ENCODE measurements at places on chromosomes 16 and 17.

- DNase-seq, result no peak
Observed at GRCh38 chr16:66539623-66540469, 10.1 kb downstream of the TK2 start.

DNA sequence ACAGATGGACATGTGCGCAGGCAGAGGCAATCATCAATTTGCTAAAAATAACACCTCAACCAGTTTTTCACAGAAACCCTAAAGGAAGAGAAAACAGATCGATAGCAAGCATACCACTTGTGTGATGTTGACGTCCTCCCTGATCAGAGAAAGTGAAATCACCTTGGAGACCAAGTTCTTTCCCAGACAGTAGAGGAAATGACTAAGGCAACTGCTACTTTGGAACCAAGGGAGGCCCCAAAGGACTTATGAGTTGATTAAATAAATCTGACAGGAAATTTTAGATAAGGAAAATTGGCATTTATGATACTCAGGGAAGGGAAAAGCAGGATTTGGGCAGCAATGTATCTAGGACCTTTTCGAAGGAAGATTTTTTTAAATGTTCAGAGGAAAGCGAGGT lies 267.1 kb upstream of the ASIC2 start:
- DNase-seq, result no peak

DNA sequence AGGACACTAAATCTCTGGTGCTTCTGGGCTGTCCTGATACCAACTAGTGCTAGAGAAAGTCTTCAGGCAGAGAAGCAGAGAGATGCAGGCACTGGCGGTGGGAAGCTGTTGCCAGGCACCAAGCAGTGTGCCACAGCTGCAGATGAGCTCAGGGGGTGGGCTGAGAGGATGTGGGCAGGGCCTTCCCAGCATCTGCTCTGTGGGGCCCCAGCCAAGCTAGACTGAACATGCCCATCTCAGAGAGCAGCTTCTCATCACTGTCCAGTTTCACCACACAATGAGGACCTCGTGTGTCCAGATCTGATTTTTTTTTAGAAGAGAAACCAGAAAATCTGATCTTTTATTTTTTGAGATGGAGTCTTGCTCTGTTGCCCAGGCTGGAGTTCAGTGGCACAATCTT lies 17.1 kb downstream of the PSKH1 start:
- no peak for DNase-seq

DNA sequence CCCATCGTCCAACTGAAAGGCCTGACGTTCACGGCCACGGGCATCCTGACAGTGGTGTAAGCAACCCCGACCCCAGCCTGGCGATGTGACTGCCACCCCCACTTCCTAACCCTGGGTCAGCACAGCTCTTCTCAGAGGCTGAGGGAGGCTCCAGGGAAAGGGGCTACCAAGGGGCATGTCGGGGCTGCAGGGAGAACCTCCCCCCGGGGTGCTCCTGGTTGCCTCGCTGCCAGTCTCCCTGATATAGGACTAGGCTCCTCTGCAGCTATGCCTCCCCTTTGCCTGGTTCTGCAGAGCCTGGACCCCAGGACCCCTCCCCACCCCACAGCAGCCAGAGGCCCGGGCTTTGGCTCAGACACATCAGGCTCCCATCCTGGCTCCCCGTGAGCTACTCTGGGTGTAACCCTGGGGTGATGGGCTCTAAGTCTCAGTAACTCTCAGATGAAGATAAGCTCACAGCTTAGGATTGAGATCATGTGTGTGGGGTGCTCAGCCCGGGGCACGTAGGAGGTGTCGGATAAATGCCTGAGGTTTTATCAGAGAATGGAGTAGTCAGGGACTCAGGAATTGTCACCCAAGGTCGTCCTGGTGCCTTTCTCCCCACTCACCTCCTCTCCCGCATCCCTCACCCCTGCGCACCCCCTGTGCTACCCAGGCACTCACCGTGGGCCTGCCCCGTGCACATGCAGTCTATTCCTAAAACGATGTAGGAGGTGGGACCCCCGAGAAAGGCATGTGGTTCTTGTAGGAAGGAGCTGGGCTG lies 10.6 kb downstream of the ITGAD start:
- no peak for DNase-seq

GRCh38 chr17:73718912-73719311 lies 74.7 kb upstream of the SDK2 start:
- DNase-seq, result no peak

DNA sequence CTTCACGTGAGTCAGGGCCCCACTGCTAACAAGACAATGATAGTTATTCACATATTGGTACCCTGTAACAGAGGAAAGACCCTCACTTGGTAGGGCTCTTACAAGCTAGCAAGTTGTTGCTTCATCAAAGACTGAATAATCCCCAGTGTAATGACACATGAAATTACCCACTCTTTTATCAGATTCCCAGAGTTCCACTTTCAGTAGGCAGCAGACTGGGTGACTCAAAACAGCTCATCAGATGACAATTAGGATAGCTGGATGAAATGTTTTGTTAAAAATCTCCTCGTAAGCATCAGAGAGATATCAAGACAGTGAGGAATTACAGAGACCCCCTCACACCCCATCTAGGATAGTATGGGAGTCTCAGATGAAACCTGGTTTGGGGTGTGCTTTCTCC lies 6.8 kb upstream of the OR1E2 start:
- no peak for DNase-seq

DNA sequence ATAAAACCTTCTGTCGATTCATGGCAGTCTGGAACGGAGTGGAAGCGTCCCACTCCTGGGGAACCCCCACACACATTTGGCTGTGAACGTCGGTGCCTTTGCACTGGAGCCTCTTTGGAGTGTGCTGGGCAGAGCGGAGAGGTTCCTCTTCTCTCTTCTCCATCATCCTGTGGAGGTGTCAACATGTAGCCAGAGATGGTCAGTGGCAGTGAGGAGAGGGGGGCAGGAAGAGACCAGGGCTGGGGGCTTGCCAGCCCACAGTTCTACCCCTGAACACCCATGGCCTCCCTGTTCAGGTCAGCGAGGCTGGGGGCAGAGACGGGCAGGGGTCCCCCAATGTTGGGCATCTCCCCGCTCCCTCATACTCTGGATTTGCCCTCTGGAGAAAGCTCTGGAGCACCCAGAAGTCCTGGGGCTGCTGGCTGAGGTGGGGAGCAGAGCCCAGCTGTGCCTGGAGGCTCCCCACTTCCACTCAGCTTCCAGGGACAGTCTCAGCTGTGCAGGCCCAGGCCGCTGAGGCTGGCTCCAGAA lies 223.7 kb downstream of the SEC14L1 start:
- DNase-seq, result no peak

DNA sequence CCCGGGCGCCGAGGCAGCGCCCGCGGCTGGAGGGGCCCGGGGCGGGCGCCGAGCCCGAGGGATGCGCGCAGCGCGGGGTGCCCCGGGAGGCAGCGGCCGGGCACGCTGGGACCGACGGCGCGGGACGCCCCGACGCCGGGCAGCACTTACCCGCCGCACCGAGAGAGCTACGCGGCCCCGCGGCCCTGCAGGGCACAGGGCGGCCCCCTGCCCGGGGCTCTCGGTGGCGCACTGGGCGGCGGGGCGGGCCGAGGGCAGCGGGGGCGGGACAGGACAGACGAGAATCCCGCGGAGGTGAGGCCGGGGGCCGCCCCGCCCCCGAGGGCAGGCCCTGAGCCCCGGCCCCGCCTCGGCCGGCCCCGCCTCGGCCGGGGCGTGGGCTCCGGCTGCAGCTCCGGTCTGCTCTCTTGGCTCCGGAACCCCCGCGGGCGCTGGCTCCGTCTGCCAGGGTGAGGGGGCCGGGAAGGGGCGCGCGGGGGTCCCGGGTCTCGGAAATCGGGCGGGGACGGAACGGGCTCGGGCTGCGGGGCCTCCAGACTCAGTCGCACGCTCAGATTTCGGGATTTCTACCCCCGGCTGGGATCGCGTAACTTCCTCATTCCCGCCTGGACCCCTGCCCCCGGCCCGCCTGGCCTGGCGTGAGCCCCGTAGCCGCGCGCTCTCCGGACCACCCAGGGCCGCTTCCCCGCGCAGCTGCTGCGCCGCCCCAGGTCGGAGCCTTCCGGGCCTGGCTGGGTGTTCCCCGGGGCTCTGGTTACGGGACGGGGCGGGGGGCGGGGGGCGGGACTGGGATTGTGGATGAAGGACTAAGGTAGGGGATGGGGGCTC lies at the start of gene PLD2:
Gene PLD2 (plus strand): TSS at position 376 of the 828 bp plus-strand sequence. CDS start 621 bp downstream, outside the sequence.
- peak; percentile 100 for DNase-seq

DNA sequence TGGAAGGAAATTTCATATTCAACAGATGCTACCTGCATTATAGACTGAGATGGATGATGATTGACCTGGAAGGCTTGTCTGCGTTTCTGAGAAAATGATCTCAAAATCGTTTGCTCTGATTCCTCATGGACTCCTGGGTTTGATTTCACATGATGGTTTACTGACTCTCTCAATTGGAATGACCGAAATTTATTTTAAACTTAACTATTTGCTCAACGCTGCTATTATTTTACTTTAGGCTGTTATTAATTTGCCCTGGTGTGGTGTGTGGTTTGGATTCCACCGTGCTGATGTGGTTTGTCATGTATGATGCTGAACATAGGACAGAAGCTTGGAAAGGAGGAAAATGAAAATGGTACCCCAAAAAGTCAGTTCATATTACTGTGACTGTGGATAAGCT lies 37.3 kb upstream of the ELAC2 start:
- no peak for DNase-seq

DNA sequence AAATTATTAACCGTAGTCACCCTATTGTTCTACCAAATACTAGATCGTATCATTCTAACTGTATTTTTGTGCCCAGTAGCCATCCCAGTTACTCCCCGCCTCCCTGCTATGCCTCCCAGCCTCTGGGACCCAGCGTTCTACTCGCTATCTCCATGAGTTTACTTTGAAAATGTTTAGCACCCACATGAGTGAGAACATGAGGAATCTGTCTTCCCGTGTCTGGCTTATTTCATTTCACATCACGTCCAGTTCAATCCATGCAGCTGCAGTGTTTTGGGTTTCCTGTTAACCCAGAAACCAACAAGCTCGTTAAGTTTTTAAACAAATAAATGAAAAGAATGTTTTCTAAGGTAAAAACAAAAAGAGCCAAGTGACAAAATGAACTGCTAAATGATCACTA lies 82.1 kb downstream of the VPS53 start:
- no peak for DNase-seq

- no peak for DNase-seq
Observed at GRCh38 chr16:81513204-81514040, 68.8 kb downstream of the CMIP start.

DNA sequence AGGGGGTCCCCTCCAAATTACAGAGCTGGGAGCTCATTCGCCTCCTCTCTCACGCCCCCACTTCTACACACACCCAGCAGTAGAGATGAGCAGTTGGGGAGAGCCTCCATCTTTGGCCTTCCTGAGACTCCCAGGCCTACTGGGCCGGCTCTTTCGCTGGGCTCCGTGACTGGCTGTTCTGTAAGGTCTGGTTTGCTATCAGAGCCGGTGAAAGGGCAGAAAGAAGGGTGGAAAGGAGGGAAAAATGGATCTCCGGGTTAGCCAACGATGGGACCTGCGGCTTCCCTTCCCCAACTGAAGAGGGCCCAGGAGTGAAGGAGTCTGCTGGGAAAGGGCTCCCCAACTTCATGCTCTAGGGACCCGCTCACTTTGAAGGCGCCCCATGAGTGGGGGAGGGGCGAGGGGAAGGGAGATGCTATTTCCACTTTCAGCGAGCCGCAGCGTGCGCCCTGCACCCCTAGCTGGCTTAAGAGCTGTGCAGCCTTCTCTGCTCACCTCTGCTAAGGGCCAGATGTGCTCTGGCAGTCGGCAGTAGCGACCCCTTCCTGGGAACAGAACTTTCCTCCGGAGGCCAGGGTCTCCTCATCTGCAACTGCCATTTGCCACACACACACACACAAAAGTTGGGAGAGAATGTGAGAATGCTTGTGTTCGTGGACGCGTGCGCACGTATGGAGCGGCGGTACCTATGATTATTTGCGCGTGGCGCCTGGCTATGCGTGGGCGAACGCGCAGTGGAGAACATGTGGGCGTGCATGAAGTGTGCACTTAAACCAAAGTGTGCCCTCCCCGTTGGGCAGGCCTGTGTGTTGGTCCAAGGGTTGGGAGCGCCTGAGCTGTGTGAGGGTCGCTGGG lies 2.9 kb upstream of the FOXF1 start:
- DNase-seq, result no peak

- DNase-seq, result no peak
Observed at GRCh38 chr17:42249681-42250446, 26.3 kb downstream of the STAT5B start.

DNA sequence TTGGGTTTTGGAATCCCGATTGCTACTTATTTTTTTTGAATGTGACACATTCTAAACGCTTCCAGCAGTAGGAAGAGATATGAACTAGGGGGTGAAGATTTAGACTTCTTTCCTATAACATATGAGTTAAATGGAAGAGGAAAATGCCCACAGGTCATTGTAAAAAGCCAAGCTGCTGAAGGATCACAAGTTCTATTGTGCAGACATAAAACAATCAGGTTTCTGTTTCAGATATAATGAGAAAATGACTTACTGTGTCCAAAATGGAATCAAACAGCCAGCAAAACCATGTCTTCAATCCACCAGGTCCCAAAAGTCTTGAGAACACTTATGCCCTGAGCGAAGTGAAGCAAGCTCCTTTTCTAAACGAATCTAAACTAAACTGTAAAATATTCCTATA lies 157.0 kb upstream of the SOX9 start:
- DNase-seq, result no peak

DNA sequence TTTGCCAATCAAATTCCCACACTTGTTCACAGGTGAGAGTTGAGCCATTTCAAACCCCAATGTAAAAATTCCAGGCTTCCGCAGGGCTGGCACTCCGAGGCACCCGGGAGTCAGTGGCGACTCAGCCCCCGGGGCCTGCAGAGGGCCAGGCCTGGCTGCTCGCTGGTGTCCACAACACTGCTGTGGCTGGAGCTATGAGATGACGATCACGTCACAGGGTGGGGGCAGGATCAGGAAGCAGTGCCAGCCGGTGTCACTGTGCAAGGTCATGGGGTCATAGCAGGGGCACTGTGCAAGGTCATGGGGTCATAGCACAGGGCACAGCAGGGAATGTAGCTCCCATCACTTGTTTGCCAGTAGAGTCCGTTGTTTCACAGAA lies 7.8 kb downstream of the VPS4A start:
- no peak for DNase-seq

DNA sequence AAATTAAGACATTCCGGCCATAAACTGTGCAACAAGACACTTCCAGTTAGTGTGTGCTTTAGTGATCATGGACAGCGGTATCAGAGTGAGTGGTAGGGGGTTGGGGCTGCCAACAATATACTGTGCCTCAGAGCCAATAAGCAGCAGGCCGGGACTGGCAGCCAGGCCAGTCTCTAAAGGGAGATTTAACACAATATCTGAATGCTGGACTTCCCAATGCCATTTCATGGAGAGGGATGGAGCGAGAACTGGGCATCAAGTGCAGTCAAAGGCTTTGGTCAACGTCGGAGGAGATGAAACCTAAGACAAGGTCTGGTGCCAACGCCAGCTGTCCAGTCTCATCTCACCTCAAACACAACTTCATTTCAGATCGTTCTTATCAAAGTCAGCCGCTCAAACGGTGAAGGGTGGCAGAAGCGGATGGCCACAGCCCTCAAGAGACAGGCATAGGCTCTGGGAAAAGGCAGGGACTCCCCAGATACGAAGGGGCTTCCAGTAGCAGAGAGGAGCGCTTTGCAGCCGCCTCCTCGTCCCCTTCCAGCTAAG lies 935 bp downstream of the USP32 start:
- no peak for DNase-seq

- DNase-seq, result no peak
Observed at GRCh38 chr16:31134625-31135534, 647 bp downstream of the PRSS8 start.

All from D721Med (cell line).